A549 (cell line): ENCODE measurements at places on chromosomes 6 and 20.

DNA sequence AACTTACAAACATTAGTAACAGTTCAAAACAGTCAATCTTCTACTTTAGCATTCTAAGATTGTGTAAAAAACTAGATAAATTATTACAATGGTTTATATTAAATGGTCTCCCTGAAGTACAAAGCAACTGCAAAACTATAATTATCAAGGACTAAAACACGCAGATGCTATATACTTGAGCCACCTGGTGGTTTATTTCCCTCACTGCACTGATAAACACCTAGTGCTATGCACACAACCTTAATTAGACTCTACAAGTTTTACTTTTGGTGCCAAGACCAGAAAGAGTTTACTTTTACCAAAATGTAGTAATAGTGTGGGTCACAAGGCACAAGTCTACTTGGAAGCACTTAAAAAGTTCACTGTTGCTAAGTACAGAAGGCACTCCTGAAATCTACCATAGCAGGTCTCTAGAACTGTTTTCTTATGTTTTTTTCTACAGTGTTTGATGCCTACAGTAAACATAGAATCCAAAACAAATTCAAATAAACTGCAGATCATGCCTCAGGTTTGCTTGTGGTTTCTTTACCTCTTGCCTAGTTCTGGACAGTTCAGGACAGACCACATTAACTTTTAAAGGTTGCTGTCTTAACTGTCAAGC is 49.2 kb downstream of the GMDS start:
- DNase-seq = peak; percentile 13

GRCh38 chr20:49833483-49833882 is 20.9 kb downstream of the SLC9A8 start:
- no peak for DNase-seq

DNA sequence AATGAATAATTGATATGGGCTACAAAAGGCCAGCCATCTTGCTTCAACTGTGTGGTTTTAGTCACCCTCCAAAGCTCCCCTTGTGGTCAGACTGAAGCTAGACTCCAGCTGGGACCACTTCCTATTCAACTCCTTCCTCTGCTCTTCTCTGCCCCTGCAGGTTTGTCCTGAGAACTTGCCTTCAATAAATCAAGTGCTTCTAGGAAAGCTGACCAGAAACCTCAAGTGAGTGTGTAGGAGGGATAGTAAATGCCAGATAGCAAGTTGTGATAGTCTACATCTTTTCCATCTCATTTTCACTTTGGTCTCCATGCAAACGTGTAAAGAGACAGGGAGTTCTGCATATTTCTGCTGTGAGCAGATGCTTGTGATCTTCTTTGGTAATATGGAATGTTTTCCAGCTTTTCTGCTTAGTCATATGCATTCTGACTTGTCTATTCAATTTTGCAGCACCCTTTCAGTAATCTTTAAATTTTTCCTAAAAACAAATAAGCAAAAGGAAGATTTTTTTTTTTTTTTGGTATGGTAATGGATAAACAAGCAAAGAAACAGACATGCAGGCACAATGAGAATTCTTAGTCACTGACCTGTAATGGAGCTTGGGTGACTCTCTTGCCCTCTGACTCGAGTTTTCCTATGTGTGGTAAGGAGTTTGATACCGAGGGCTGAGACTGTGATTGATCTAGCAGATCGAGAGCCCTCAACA is 201.3 kb upstream of the BTBD3 start:
- peak; percentile 38 for DNase-seq

DNA sequence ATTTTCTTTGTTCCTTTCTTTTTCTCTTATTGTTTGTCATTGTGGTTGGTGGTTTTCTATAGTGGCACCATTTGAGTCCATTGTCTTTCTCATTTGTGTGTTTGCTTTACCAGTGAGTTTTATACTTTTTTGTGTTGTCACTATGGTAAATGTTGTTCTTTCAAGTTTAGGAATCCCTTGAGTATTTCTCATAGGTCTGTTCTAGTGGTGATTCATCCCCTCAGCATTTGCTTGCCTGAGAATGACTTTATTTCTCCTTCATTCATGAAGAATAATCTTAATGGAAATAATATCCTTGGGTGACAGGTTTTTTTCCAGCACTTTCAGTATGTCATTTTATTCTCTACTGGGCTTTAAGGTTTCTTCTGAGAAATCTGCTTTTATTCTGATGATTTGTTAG is 209.2 kb upstream of the ASCC3 start:
- no peak for DNase-seq

GRCh38 chr6:20233007-20233730 is 20.9 kb upstream of the MBOAT1 start:
- no peak for DNase-seq

DNA sequence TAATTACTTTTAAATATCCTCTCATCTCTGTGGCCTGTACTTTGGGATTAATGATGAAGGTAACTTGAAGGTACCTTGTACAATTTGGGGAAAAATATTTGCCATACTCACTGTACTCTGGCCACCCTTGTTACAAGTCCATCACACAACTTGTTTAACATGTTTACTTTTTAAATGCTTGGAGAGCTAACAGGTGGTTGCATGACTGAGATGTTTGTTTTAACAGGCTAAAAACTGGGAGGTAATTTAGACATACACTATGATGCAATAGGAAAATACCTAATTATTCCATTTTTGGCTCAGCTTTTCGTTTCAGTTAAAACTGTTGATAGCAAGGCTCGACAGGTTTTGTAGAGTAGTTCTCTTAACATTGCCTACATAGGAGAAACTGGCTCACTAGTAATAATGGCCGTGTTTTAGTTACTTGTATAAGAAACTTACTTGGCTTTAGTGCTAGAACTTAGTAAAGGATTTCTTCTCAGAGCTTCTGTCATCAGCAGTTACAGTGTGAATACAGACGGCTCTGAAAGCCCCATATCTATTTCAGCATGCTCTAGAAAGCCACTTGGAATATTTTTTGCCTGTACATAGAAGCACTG is 489.8 kb upstream of the SOX4 start:
- no peak for DNase-seq

DNA sequence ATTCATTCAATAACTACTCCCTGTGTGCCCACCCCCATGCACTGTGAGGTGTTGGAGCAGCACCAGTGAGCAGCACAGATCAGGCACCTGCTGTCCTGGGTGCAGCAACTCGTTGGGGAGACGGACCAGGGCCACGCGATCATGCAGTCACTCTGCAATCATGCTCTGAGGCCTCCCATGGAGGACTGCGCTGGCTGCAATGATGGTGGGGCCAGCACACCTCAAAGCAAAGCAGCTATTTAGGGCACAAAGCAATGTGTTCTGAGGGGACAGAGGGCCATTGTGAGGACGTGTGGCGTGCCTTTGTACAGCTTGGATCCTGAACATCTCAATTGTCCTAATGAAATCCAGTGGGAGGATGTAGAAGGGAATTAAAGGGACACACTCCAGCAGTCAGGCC is 41.0 kb upstream of the MPC1 start:
- no peak for DNase-seq
